ENCODE measurements at places on chromosomes 7 and 10.

- no peak for DNase-seq
These were observed 869 bp upstream of the LOXL4 start for GRCh38 chr10:98268694-98269431.

GRCh38 chr10:78865931-78866717 is 202.6 kb upstream of the ZMIZ1 start:
- DNase-seq, result no peak

GRCh38 chr7:16739863-16740622 is 13.5 kb upstream of the TSPAN13 start:
- peak; percentile 92 for DNase-seq

DNA sequence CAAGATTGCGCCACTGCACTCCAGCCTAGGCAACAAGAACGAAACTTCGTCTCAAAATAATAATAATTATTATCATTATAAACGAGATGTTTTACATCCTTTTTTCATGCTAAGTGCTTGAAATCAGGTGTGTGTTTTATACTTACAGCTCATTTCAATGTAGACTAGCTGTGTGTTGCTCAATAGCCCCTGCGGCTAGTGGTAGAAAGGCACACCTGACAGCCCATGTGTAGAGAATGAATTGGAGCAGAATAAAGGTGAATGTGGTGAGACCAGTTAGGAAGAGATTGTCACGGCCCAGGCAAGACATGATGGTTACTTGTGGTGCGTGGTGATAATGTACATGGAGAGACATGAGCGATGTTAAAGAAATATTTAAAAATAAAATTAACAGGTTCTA is 86.7 kb upstream of the TMEM26 start:
- no peak for DNase-seq

DNA sequence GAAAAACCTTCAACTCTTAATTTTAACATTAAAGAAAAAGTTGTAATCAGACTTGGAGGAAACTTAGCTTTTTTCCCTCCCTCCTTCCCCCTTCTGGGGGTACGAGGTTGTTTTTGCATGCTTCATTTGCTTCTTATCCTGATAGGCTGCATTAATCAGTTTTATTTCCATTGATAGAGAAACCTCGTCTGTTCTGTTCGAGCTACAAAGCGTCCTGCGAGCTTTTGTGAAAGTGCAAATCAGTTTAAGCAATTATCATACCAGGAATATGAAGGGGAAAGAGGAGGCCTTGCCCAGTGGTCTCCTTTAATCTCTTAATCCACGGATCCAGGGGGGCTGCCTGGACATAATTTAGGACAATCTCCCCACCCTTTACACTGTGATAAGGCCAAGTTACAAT is 7.5 kb downstream of the EMX2 start:
- DNase-seq, result peak; percentile 17

DNA sequence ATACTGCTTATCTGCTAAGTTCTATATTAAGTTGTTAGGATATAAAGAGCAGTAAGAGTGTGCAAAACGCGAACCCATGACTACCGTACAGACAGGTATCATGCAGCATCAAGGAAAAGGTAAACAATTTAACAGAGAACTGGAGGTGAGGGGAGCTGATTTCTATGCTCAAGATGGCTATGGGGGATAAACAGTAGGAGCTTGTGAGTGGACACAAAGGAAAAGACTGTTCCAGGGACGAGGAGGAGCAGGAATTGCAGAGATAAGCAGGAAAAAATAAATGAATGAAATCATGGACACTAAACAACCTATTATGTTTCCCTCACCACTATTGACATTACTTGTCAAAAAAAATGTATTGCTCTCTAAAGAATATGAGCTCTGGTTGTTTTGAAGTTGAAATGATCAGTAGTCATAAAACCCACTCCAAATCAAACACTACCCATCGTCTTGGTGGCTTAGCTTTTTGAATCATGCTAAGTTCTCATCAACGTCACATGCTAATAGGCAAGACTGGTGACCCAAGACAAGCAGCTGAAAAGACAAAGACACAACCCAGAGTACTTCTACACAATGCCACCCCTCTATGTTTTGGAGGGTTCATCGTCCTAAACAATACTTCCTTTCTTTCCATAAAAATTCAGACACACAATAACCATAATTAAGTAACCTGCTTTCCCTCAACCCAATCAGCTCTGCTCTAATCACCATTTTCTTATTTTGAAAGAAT is 102.7 kb downstream of the NRP1 start:
- no peak for DNase-seq

- peak; percentile 83 for DNase-seq
These were observed 67.9 kb upstream of the PDZD8 start for GRCh38 chr10:117442944-117443685.

- DNase-seq, result no peak
These were observed 13.0 kb upstream of the ELN start for GRCh38 chr7:74014931-74015330.

DNA sequence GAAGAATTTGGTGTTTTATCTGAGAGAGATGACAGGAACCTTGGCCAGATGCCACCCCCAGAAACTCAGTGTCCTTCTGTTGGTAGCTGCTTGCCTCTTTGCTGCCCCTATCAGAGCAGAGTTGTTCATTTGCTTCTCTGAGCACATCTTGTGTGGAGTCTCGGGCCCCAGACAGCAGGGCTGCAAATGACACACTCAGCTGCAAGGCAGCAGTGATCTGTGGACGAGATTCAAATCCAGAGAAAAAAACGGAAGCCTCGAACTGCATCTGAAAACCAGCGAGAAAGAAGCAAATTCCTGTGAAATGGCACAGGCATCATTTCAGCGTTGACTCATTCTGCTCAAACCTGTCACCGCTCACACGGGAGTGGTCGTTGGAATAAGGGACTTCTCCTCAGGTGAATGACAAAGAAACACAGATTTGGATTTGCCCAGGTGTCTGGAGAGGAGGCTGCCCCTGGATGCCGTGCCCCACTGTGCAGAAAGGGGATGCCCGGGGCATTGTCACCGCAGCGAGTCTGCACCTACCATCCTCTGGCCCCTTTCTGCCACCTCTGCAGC is 144.7 kb downstream of the PFKFB3 start:
- no peak for DNase-seq

DNA sequence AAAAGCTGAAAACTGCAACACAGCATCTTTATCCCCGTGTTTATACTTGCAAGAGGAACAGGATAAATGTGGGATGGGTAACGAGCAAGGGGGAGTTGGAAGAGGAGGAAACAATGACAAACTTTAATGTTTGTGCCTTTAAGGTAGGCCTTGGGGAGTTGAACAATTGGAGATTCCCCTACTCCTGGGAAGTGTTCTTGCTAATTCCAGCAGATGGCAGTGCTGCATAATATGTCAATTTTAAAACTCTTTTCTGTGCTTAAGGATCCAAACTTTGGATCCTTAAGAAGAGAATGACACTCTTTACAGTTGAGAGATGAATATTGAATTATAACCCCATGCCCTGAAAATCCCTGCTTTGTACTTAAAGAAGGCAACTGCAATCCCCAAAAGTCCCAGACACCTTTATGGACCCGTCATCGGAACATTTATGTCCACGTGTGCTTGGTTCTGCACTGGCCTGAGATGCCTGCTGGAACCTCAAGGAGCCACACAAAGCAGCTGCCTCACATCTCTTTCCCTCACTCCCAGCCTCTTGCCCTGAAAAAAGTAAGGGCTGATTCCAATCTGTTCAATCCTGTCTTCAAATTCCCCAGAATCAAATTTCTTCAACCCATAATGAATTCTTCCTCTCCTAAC is 12.0 kb downstream of the IFIT5 start:
- peak; percentile 48 for DNase-seq

GRCh38 chr7:45514944-45515343 is 59.2 kb upstream of the ADCY1 start:
- no peak for DNase-seq

GRCh38 chr7:158023157-158023556 is 564.5 kb downstream of the PTPRN2 start:
- no peak for DNase-seq

- no peak for DNase-seq
These were observed 239.2 kb upstream of the ZMIZ1 start for GRCh38 chr10:78829565-78829964.

DNA sequence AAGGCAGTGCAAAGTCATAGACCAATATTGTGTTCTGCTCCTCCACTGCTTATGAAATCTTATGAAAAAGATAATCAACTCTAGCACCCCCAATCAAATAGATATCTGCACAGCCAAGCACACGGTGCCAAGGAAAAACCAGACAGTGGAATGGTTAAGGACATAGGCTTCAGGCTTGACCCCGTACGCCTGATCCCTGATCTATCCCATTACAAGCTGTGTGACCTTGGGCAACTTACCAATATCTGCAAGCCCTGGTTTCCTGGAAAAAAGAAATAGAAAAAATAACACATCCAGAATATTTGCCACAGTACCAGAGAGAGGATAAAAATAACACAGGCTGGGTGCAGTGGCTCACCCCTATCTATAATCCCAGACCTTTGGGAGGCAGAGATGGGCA is 56.9 kb downstream of the GRB10 start:
- no peak for DNase-seq

Measured in fibroblast of skin of left quadriceps (primary cell).